ENCODE measurements at places on chromosomes 5 and 9. TPM values are rescaled to one million over a fixed set of nuclear protein-coding genes. Genes with fewer than 3 reads are reported as not detected.

DNA sequence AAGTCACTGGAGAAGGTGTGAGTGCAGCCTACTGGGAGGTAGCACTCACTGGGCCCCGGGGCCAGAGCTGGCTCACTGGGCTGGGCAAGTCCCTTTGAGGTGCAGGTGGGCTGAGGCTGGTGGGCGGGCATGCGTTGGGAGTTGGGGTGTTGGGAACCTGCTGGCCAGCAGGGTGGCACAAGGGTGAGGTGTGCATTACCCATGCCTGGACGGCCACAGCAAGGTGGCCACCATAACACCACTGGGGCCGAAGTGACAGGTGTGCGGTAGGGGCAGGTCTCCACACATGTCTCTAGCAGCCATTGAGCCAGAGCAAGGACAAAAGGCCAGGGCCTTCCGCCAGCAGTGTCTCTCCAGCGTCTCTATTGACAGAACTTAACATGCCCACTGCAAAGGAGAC, 22.6 kb downstream of the PRRT1B start:
- no peak for DNase-seq

GRCh38 chr5:163439092-163439425, 1.7 kb downstream of the CCNG1 start:
- no peak for DNase-seq

- no peak for DNase-seq
Observed at GRCh38 chr9:137482094-137482781, 23.1 kb upstream of the NSMF start.

Gene GPX3
- total RNA-seq, result 8.6 TPM

Gene PTPRD
- 210 TPM for total RNA-seq

Gene SLC45A2
- total RNA-seq, result not detected

DNA sequence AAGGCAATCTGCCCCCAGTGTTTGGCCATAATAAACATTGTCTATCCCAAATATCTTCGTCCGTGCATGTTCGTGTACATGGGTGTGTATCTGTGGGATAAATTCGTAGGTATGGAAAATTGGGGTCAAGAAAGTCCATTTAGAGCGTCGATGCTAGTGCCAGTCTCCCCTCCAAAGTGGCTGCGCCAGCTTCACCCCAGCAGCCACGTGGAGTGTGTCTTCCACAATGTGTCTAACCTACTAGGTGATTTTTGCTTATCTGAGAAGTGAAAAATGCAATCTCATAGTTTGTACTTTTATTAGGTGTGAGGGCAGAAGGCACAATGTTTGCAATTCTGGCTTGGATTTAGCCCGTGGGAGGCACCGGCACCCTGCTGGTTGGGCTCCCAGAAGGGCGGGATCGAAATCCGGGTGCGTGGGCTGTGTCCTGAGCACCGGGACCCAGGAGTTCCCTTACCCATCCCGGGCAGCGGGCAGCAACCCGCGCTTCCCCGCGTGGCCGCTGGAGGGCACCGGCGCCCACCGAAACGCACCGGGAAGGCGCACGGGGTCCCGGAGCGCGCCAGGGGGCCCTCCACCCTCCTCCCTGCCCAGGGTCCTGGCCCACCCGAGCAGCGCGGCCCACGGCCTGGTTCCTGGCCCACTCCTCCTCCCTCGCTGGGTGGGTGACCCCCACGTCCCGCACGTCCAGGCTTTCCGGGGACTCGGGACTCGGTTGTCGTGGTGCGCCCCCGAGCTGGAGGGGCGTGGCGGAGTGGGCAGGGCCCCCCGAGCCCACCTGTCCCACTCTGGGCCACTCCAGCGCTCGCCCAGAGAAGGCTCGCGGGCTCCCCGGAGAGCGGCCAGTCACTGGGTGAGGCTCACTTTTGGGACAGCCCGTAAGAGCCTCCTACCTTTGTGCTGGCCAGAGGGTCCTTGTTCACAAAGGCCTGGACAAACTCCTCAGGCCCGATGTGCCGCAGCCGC, 55.4 kb upstream of the RNF130 start:
- DNase-seq, result no peak

Gene CCDC192
- not detected for total RNA-seq
